ENCODE measurements at places on chromosomes 7 and 10.

DNA sequence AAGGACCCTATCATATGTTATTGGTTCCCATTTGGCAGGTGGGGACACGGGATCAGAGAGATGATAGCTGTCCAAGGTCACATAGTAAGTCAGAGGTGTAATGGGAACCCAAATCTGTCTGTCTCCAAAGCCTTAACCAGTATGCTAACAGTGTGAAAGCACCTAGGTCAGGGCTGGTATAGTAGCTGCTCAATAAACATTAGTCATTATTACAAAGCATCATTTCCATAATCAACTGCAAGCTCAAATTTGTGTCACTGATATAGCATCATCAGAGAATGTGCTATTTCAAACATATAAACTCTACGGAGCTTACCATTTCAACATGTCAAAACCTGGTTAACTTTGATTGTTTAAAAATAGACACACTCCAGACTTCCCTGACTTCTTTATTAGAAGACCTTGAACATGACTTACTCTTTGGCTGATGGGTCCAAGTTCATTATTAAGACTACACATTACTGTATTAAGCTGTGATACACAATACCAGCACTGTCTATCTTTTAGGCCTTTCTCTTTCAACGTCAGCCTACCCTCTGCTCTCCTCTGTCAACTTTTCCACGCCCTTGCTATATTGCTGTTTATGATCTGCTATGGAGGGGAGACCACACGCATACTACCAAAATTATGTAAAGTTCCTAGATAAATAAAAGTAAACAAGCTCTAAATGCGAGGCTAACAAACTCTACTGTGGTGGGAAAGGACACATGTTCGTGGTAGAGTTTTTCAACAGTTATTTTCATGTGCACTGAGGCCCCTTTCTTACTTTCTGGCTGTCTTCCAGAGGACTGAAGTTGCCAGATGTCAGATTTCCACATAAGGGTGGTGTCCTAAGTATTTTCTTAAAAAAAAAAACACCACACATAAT lies 33.6 kb downstream of the DNMBP start:
- DNase-seq = no peak

GRCh38 chr10:124709861-124710260 lies 34.3 kb downstream of the FAM53B start:
- DNase-seq = no peak

- no peak for DNase-seq
Measured at GRCh38 chr10:132563485-132564248, 26.1 kb downstream of the INPP5A start.

GRCh38 chr10:85152496-85152895 lies 824.1 kb downstream of the CCSER2 start:
- no peak for DNase-seq

DNA sequence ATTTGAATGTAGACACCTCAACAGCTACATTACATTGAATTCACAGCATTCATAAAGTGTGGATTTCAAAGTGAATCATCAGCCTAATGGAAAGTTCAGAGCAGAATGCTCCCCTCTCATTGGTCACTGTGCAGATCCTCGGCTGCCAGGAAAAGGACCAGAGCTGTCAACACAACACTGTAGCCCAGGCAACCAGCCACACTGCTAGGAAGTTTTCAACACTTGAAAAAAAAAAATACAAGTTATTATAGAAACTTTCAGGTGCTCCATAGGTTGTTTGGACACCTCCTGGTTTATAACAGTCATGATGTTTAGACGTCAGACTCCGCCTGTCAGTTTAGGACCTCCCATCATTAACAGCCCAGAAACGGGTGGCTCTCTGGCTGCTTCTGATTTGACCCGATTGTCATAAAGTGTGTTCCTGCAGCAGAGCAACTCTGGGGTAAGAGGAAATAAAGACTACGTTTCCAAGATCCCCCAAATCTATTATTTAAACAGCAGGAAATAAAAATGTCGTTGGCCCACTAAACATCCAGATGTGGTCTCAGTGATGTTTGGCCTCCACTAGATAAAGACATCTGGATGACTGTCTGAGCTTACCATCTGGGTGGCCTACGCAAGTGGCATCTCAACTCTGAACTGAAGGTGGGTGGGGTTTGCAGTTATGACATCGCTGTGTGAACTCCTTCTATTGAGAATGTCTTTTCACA lies 117.4 kb downstream of the CABCOCO1 start:
- DNase-seq = no peak

DNA sequence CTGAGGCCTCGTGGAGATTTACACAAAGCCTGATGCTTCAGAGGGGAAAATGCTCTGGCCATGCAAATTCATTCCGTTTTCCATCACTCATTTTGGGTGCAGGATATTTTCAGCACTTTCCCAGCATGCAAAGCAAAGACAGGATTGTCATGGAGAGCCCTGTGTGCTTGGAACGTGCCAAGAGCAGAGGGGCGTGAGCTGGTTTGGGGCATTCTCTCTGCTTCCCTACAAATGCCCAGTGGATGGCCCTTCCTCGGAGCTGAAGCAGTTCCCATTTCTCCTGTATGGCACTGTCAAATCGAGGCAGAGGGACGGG lies 164.1 kb downstream of the PRKAG2 start:
- no peak for DNase-seq

- no peak for DNase-seq
Measured at GRCh38 chr10:14688606-14689005, 86.1 kb downstream of the FAM107B start.

GRCh38 chr7:81665236-81665635 lies 104.6 kb downstream of the HGF start:
- no peak for DNase-seq

DNA sequence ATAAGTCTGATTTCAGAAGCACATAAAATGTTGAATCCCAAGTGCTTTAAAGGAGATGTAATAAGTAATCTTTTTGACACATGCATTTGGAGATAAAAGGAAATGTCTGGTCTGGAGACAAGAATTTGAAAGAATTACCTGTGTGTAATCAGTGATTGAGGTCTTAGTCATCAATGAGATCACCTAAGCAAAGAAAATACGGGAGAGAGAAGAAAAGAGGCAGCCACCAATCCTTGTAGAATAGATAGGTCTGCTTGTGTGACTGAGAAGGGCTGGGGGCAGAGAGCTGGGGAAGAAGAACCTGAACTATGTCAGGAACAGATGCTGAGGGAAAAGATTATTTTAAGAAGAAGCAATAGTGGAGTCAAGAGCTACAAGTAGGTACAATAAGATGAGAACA lies 49.3 kb upstream of the ITPRID1 start:
- no peak for DNase-seq

DNA sequence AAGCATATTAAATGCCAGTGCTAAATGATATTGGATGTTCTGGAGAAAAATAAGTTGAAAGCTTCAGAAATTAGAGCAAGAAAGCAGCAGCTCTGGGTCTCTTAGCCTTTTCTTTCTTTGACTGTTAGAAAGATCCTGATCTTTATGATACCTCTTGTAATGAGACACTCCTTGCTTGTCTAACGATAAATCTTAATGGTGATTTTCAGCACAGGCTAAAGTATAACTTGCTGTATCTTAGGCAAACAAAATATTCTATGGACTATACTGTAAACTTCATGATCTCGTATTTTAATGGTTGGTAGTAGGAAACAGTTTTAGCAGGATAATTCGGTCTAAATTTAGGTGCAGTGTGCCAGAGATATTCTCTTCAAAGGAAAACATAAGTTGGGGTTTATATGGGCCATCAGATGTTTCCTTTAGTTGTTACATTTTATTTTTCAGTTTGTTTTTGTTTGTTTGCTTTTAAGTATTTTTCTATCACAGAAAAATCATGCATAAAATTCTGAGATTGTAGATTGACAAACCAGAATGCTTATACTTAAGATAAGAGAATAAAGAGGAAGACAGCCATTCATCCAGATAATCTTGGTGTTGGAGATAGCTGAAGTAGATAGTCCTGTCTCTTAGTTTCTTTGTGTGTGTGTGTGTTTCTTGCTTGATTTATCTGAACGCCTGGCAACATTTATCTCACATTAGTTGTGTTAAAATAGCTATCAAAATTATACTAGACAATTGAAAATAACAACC lies 4.7 kb downstream of the CASD1 start:
- DNase-seq = no peak

- no peak for DNase-seq
Measured at GRCh38 chr10:24963521-24964041, 11.2 kb upstream of the PRTFDC1 start.

DNA sequence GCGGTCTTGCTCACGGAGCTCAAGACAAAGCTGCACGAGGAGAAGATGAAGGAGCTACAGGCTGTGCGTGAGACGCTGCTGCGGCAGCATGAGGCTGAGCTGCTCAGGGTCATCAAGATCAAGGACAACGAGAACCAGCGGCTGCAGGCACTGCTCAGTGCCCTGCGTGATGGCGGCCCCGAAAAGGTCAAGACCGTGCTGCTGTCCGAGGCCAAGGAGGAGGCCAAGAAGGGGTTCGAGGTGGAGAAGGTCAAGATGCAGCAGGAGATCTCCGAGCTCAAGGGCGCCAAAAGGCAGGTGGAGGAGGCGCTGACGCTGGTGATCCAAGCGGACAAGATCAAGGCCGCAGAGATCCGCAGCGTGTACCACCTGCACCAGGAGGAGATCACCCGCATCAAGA lies 51.4 kb downstream of the JAKMIP3 start:
- DNase-seq = no peak

DNA sequence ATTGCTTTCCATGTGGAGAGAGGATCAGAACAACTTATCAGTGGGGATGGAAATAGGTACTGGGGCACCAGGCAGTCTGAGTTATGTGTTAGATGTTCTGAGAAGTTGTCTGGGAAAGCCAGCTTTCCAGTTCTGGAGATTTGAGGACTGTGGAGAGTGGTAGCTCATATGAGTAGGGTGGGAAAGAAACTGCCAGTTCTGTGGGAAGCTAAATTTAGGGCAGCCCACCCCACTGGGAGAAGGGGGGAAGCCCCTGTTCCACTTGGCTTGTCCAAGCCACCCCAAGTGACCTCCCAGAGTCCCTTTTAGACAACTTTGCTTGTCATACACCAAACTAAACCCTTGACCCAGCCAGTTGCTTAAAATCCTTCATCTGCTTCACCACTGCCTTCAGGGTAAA lies 189.5 kb downstream of the REEP3 start:
- no peak for DNase-seq

- DNase-seq = no peak
Measured at GRCh38 chr10:117226813-117227451, 14.0 kb upstream of the SLC18A2 start.

DNA sequence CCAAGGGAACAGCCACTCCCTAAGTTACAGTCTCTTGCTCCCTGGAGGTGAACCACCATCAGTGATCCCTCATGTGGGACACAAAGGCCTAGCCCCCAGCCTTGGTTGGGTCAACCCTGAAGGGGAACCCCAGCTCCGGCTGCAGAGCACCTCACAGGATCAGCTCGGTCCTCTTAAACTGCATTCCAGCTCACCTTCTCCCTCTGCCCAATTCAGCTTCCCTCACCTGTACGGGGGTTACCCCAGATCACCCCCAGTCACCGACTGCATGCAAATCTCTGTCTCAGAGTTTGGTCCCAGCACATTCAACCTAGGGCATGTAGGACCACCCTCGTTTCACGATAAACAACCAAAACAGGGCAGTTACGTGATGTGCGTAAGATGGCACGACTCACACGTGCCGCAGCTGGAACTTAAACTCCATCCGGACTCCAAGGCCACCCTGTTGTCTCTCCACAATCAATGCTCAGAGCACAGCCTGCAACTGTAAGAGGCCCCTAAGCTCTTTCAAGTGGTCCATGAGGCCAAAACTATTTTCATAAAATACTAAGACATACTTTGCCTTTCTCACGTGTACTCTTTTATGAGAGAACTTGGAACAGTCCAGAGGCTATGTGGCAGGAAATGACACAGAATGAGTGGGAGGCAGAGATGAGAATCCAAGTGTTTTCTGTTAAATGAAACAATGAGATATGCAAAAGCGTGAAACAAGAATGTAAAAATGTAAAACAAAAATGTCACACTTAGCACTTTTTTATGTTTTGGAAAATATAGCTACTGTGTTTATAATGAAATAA lies 285.2 kb downstream of the PTPRN2 start:
- DNase-seq = no peak

DNA sequence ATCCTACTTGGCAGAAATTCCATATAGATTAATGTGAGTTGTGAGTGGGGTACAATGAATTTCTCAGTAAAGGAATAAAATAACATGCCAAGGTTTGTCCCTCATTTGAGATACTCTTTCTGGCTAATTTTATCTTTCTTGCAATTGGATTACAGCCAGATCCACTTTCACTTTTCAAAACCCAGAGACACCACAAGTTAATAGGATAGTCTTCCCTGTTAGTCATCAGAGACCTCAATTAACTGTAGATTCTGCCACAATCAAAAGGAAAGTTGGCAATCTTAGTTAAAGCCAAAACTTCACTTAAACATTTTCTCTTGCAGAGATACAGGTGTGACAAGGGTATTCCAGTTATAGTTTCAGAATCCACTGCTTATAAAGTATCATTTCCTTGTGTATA lies 91.4 kb upstream of the PHYHIPL start:
- DNase-seq = no peak

DNA sequence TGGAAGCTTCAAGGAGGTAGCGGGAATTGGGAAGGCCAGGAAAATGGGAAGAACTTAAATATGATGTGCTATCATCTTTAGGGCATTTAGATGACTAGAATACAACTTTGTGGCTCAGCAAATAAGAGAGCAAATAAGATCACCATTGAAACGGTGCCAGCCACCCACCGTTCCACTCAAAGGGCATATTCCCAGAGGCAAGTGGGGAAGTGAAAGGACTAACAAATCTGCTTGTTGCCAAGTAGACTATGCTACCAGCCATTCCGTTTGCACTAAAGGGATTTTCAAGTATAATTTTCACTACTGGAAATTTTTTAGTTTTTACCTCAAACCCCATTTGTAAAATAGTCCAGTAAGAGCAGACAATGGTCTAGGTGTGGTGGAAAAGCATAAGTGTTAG lies 4.0 kb upstream of the PPP1R3C start:
- no peak for DNase-seq

DNA sequence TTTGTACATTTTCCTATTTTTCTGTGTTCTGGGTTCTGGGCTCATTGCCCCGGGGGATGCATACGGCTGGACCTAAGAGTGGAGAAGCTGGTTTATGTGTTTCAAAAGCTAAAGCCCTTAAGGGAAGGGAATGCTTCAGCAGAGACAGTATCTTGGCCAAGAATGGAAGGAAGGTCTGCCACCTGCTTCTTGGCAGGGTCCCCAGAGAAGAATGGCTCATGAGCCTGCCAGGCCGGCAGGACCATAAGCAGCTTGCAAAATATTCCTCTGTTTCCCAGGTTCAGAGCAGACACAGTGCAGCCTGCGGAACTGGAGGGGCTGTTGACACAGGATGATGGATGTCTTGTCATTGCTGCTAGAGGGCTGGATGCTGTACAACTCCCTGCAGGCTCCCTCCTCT lies 7.8 kb upstream of the ABHD11 start:
- DNase-seq = no peak

- no peak for DNase-seq
Measured at GRCh38 chr7:40220421-40220911, 85.7 kb downstream of the SUGCT start.

GRCh38 chr7:90007001-90007654 lies 147.1 kb upstream of the STEAP1 start:
- DNase-seq = no peak

Measured in anterior cingulate cortex (tissue), 58 donors.